ENCODE measurements at places on chromosomes 6 and 20. TPM values are rescaled to one million over a fixed set of nuclear protein-coding genes. Genes with fewer than 3 reads are reported as not detected.

DNA sequence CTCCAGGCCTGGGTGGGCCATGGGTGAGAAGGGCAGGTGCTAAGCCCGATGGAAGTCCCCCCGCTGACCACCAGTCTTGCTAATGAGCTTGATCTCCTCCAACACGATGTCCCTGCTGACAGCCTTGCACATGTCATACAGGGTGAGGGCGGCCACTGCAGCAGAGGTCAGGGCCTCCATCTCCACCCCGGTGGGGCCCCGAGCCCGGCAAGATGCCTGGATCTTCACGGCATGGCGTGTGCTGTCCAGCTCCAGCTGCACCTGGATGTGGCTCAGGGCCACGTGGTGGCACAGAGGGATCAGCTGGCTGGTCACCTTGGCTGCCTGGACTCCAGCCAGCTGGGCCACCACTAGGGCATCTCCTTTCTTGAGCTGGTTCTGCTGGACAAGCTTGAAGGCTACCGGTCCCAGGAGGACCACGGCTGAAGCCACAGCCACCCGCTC, 27.9 kb downstream of the MOCS1 start:
- DNase-seq: no peak

DNA sequence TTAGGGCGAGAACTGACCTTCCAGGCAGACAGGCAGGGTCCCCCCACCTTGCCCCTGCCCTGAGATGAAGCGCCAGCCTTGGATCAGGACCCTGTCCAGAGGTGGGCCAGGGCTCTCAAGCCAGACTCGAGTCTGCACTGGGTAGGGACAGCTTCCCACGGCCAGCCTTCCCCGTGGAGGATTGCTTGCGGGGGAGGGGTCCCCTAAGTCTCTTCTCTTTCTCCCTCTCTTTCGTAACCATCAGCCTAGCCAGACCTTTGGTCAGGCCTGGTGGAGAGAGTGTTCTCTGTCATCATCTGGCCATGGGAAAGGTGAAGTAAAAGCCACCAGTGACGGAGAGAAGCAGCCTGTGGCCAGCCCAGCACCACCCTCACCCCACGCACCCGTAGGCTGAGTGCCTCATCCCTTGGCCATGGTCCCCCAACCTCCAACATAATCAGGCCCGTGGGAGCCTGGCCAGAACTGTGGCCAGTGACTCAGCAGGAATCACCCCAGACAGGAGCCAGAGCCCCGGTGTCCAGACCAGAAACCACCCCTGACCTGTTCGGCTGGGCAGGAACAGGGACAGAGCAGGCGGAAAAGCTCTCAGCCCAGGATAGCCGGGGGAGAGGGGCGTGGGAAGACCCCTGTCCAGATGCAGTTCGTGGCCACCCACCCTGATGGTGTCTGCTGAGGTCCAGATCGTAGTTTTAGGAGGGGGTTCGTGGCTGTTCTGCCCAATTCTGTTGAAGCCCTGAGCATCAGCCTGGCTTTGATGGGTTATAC, 47.1 kb downstream of the SNAI1 start:
- DNase-seq: peak; percentile 98

DNA sequence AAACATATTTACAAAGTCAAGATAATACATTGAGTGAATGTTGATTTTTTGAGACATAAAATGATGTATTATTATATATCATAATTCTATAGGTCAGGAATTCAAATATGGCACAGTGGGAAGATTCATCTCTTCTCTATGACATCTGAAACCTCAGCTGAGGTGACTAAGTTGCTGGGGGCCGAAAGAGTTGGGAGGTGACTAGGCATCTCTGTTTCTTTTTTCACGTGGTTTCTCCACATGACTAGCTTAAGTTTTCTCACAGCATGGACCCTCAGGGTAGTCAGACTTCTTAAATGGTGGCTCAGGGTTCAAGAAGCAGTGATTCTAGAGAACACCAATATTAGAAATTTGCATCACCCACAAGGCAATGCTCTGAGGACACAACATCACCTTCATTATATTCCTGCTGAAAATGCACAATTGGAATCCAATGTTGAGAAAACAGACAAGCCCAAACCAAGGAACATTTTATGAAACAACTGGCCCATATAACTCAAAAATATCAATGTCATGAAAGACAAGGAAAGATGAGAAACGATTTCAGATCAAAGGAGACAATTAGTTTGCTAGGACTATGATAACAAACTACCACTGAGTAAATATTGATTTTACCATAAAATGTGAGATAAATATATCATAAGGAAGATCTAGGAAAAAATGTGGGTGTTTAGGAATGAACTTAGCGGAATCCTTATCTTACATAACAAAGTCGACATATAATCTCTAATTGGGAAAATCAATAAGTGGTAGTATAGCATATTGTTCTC, 273.3 kb upstream of the IRAK1BP1 start:
- no peak for DNase-seq

DNA sequence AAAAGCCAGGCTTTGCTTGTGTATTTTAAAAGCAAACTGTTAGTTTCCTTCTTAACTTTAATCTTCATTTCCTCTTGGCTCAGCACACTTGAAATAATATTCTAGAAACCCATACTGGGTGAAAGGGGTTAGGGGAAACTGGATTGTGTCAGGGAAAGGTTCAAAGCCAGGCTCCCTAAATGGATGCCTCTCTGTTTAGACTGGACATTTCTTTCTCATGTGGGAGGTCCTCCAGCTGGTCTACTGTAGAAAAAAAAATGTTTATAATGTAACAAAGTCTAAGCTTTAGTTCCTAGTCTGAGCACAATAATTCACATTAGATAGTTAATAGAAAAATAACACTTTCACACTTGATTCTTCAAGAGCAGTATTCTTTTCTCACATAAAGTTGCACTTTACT, 89.0 kb upstream of the AKIRIN2 start:
- no peak for DNase-seq

CCDC170 gene
- total RNA-seq: not detected

MOG gene
- not detected for total RNA-seq

TAP1 gene
- 84.9 TPM for total RNA-seq
